Mammary microvascular endothelial cell (primary cell): ENCODE measurements at places on chromosomes 4 and X. TPM values are rescaled to one million over a fixed set of nuclear protein-coding genes. Genes with fewer than 3 reads are reported as not detected.

AKAP4 gene
- total RNA-seq, result not detected in 2 replicates

CXCL9 gene
- total RNA-seq, result not detected in 2 replicates

PPM1K gene
- 5.1 and 6.3 TPM in 2 replicates for total RNA-seq

NUDT6 gene
- total RNA-seq, result 4.6 and 4.7 TPM in 2 replicates

DCAF4L1 gene
- under 0.01 and 0.30 TPM in 2 replicates for total RNA-seq

ENPEP gene
- under 0.01 TPM in 1 of 2 replicates, not detected in the other for total RNA-seq

ACOX3 gene
- total RNA-seq, result 23.1 and 25.0 TPM in 2 replicates

SLC16A2 gene
- 0.39 and 0.60 TPM in 2 replicates for total RNA-seq

NFXL1 gene
- total RNA-seq, result 3.7 and 6.9 TPM in 2 replicates

ETDB gene
- not detected in 2 replicates for total RNA-seq

FAAH2 gene
- 0.64 TPM in 1 of 2 replicates, not detected in the other for total RNA-seq

SHISA3 gene
- 13.6 and 14.3 TPM in 2 replicates for total RNA-seq

PRKG2 gene
- under 0.01 TPM in 1 of 2 replicates, not detected in the other for total RNA-seq

TEC gene
- total RNA-seq, result 0.84 and 0.93 TPM in 2 replicates
